Effector memory CD4-positive, alpha-beta T cell (primary cell): ENCODE measurements at places on chromosomes 4 and X.

GRCh38 chrX:143635915-143636314 is at the start of gene SLITRK4:
TSS of gene SLITRK4 (minus strand) at chrX:143636101. CDS start at chrX:143631108, 4,993 bp downstream.
- no peak within 1 kb of the TSS for H3K27ac ChIP-seq
- H3K4me3 ChIP-seq, result no peak within 1 kb of the TSS
- no peak for DNase-seq
- H3K27me3 ChIP-seq, result no peaks in the 10 kb centered on the region
- H3K36me3 ChIP-seq, result no peaks in the 10 kb centered on the region
- no peaks in the 10 kb centered on the region for H3K4me1 ChIP-seq

- H3K27ac ChIP-seq, result no peak overlapping the region
- H3K27me3 ChIP-seq, result no peaks in the 10 kb centered on the region
- no peaks in the 10 kb centered on the region for H3K4me1 ChIP-seq
- no peak for DNase-seq
Observed at GRCh38 chr4:95798727-95799126, 41.2 kb upstream of the PDHA2 start.

DNA sequence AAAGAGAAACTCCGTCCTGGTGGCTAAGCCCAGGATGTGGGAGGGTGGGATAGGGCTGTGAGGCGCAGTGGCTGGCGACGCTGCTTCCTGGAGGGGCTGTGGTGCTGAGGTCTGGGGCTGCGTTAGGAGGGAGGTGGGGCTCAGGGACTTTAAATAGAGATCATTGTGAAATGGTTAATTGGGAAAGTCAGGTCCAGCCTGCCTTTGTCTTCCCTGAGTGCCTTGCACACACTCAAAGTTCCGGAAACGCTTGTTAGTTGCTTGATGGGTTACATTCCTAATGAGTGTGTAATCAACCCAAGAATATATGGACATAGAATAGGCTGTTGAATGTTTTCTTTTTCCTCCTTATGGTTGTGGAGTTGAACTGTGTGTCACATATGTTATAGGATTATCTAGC is 55.7 kb upstream of the CLDN34 start:
- no peak for DNase-seq
- H3K4me1 ChIP-seq, result no peaks in the 10 kb centered on the region
- no peak overlapping the region for H3K4me3 ChIP-seq
- H3K27ac ChIP-seq, result no peak overlapping the region
- no peaks in the 10 kb centered on the region for H3K36me3 ChIP-seq

GRCh38 chr4:38683276-38683675 is 19.3 kb downstream of the KLF3 start:
- DNase-seq, result no peak
- peaks cover 17% of the 10 kb centered on the region for H3K36me3 ChIP-seq
- no peak overlapping the region for H3K27ac ChIP-seq
- H3K27me3 ChIP-seq, result no peaks in the 10 kb centered on the region

DNA sequence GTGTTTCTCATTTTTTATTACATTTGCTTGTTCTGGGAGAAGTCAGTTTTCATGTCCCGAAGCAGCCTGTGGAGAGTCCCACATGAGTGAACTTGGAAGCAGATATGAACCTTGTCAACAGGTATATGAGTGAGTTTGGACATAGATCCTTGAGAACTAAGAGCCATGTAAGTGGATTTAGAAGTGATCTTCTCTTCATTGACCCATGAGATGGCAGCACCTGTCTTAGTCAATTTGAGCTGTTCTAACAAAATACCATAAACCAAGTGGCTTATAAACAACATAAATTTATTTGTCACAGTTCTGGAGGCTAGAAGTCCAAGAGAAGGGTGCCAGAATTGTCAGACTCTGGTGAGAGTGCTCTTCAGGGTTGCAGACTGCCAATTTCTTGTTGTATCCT is 1043.8 kb downstream of the ADGRL3 start:
- H3K36me3 ChIP-seq, result no peaks in the 10 kb centered on the region
- no peak overlapping the region for H3K27ac ChIP-seq
- no peak overlapping the region for H3K4me3 ChIP-seq
- DNase-seq, result no peak
- H3K4me1 ChIP-seq, result no peaks in the 10 kb centered on the region

DNA sequence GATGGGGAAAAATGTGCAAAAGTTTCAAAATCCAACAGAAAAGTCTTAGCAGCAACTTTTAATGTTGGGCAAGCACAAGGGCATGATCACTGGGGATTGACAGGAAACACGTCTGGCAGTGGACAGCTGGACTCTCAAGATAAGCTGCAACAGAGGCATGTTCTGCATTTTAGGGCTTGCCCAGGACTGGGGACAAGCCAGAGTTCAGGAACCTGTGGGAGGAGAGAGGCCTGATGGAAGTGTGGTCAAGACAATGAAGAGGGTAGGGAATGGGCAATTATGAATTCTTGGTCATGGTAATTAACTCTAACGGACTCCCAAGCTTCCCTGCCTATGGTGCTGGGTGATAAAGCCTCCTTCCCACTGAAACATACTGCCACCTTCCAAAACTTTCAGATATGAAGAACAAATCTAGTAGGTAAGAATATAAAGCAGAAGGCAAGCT is 48.4 kb downstream of the ANXA3 start:
- no peaks in the 10 kb centered on the region for H3K36me3 ChIP-seq
- no peak overlapping the region for H3K4me3 ChIP-seq
- H3K27ac ChIP-seq, result no peak overlapping the region
- no peak for DNase-seq
- no peaks in the 10 kb centered on the region for H3K4me1 ChIP-seq

DNA sequence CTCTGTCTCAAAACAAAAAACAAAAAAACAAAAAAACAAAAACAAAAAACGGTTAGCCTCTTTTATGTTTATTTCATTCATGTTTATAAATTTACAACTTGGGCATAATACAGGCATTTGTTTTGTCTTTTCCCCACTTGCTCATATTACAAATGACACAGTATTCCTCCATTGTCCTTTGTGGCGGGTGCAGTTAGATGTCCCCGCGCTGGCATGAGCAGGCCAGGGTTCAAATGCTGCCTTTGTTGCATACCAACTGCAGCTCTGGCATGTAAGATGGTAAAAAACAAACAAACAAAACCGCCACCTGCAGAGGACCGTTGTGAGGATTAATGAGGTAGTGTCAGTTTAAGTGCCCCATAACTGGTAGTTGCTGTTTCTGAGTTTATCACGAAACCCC is 16.1 kb upstream of the HPF1 start:
- H3K4me1 ChIP-seq, result peaks cover 3% of the 10 kb centered on the region
- no peak overlapping the region for H3K4me3 ChIP-seq
- H3K27ac ChIP-seq, result no peak overlapping the region
- no peaks in the 10 kb centered on the region for H3K36me3 ChIP-seq
- no peak for DNase-seq

- H3K27me3 ChIP-seq, result no peaks in the 10 kb centered on the region
- H3K4me1 ChIP-seq, result no peaks in the 10 kb centered on the region
- H3K4me3 ChIP-seq, result no peak overlapping the region
- no peak overlapping the region for H3K27ac ChIP-seq
Observed at GRCh38 chrX:46375831-46376230, 169.4 kb downstream of the ZNF674 start.

- no peak overlapping the region for H3K4me3 ChIP-seq
- DNase-seq, result no peak
Observed at GRCh38 chr4:185955826-185956543, 113.0 kb upstream of the TLR3 start.

GRCh38 chr4:22500128-22500611 is 15.7 kb downstream of the ADGRA3 start:
- no peak for DNase-seq
- no peaks in the 10 kb centered on the region for H3K4me1 ChIP-seq
- H3K4me3 ChIP-seq, result no peak overlapping the region
- no peak overlapping the region for H3K27ac ChIP-seq
- H3K27me3 ChIP-seq, result no peaks in the 10 kb centered on the region

DNA sequence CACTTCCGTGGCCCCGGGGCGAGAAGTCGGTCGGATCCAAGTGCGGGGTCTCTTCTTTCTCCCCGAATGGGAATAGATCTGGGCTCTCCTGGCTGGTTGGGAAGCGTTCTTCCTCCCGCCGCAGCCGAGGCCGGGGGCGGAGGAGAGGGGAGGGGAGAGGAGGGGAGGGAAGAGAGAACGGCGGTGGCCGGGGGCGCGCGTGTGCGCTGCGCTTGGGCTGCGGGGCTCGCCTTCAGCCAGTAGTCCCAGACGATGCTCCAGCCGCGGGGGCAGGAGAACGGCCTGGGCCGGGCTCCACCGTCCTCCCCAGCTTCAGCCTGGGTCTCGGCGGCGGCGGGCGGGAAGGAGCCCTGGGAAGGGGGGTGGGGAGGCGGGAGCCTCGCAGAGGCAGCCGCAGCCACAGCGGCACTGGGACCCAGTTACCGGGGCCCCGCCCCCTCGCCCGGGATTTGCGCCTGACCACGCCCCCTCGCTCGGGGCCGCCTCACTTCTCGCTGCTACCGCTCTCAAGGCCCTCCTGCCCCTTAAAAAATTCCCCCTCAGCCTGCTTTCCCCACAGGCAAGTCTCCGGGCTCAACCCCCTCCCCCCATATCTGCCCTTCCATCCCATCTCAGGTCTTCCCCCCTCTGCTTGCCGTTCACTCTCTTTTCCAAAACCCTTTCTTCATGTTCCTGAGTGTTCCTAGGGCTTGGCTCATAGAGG is at the start of gene FGD1:
Gene FGD1 (minus strand): TSS at position 421 of the 703 bp plus-strand sequence. CDS start 802 bp downstream, outside the sequence.
- no peaks in the 10 kb centered on the region for H3K36me3 ChIP-seq
- H3K27ac ChIP-seq, result no peak within 1 kb of the TSS
- H3K4me3 ChIP-seq, result peak within 1 kb of the TSS; percentile 52
- DNase-seq, result no peak

DNA sequence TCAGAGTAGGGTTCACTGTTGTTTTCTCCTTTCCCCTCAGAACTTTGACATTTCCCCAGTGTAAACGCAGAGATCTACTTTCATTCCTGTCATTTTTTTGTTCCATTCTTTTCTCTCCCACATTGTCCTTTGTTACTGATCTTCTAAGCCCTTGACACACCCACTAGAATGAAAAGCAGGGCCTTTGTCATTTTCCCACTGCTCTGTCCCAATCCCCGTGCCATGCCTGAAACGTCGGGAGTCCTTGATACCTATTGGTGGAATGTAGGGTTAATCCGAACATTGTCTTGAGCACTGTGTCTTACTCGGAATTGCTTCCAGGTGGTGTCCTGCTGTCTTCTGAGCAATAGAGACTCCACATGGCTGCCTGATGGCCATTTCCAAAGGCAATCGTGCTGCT is 887.1 kb upstream of the FRG1 start:
- H3K4me1 ChIP-seq, result no peaks in the 10 kb centered on the region
- DNase-seq, result no peak
- H3K27ac ChIP-seq, result no peak overlapping the region

GRCh38 chr4:52250154-52250553 is 199.1 kb downstream of the SPATA18 start:
- no peak for DNase-seq
- H3K36me3 ChIP-seq, result no peaks in the 10 kb centered on the region
- no peak overlapping the region for H3K27ac ChIP-seq
- H3K4me3 ChIP-seq, result no peak overlapping the region
- H3K4me1 ChIP-seq, result no peaks in the 10 kb centered on the region

- H3K4me3 ChIP-seq, result no peak overlapping the region
- H3K36me3 ChIP-seq, result peaks cover 18% of the 10 kb centered on the region
- H3K27me3 ChIP-seq, result no peaks in the 10 kb centered on the region
- H3K4me1 ChIP-seq, result no peaks in the 10 kb centered on the region
- DNase-seq, result no peak
Observed at GRCh38 chr4:39741401-39741800, 43.5 kb downstream of the UBE2K start.

GRCh38 chr4:68383115-68383514 is 33.2 kb upstream of the YTHDC1 start:
- no peaks in the 10 kb centered on the region for H3K4me1 ChIP-seq
- no peak for DNase-seq
- no peaks in the 10 kb centered on the region for H3K27me3 ChIP-seq
- H3K36me3 ChIP-seq, result no peaks in the 10 kb centered on the region
- no peak overlapping the region for H3K27ac ChIP-seq
- no peak overlapping the region for H3K4me3 ChIP-seq

GRCh38 chr4:142274137-142274536 is 572.0 kb downstream of the INPP4B start:
- H3K4me3 ChIP-seq, result no peak overlapping the region
- H3K36me3 ChIP-seq, result peaks cover 11% of the 10 kb centered on the region
- no peaks in the 10 kb centered on the region for H3K27me3 ChIP-seq
- DNase-seq, result no peak

DNA sequence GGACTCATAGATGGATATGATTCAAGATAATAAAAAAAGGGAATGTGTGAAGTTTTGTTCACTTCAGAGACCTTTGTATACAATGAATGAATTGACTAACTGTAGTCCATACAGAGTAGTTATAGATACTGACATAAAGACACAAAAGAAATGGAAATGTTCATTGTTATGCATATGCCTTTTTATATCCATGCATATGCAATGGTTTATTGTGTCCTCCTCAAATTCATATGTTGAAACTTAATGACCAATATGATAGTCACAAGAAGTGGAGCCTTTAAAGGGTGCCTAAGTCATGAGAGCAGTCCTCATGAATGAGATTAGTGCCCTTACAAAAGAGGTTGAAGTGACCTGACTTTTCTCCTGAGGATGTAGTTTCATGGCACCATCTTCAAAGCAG is 467.5 kb upstream of the NDST4 start:
- no peaks in the 10 kb centered on the region for H3K36me3 ChIP-seq
- no peak overlapping the region for H3K27ac ChIP-seq

GRCh38 chr4:114384629-114385028 is 214.0 kb upstream of the UGT8 start:
- no peak overlapping the region for H3K27ac ChIP-seq
- H3K27me3 ChIP-seq, result no peaks in the 10 kb centered on the region
- H3K36me3 ChIP-seq, result no peaks in the 10 kb centered on the region
- DNase-seq, result no peak

DNA sequence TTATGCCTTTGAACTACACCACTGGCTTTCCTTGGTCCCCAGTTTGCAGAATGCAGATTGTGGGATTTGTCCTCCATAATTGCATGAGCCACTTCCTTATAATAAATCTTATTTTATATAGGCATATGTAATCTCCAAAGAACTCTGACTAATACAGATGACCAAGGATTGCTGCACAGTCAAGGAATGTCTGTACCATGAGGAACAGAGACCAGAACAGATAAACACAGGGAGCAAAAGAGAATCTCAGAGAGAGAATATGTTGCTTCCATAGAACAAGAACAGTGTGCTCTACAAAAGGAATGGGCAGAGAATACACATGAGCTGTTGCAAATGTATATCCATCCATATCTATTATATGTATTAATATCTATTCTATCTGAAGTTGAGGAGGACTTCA is 111.1 kb downstream of the ADRA2C start:
- H3K4me3 ChIP-seq, result no peak overlapping the region
- H3K36me3 ChIP-seq, result no peaks in the 10 kb centered on the region
- no peak for DNase-seq
- H3K4me1 ChIP-seq, result peaks cover 13% of the 10 kb centered on the region
- peaks cover 4% of the 10 kb centered on the region for H3K27me3 ChIP-seq

DNA sequence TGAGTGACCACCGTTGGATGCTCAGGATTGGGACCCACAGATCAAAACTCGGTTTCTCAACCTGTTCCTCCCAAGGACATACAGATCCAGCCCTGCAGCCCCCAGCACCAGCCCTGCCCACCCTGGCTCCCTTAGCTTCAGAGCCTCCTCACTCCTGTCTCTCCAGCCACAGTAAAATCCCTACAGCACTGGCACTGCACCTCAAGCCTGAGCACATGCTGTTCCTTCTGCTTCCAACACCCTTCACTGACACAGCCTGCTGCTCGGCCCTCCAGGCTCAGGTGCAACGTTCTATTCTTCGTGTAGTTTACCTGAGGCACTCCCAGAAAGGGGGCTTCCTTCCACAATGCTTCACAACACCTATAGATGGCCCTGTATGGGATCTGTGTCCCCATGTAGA is 163.6 kb downstream of the EVC2 start:
- H3K27ac ChIP-seq, result no peak overlapping the region
- H3K36me3 ChIP-seq, result no peaks in the 10 kb centered on the region
- DNase-seq, result no peak
- no peak overlapping the region for H3K4me3 ChIP-seq

GRCh38 chr4:138775489-138775888 is 240.1 kb upstream of the NOCT start:
- no peaks in the 10 kb centered on the region for H3K27me3 ChIP-seq
- H3K4me1 ChIP-seq, result no peaks in the 10 kb centered on the region
- no peak overlapping the region for H3K27ac ChIP-seq
- H3K4me3 ChIP-seq, result no peak overlapping the region
- no peaks in the 10 kb centered on the region for H3K36me3 ChIP-seq
